BJ (cell line): ENCODE measurements at places on chromosomes 6 and 20. TPM values are rescaled to one million over a fixed set of nuclear protein-coding genes. Genes with fewer than 3 reads are reported as not detected.

Gene SMPD2
- 7.7 and 9.8 TPM in 2 replicates for polyA plus RNA-seq

DNA sequence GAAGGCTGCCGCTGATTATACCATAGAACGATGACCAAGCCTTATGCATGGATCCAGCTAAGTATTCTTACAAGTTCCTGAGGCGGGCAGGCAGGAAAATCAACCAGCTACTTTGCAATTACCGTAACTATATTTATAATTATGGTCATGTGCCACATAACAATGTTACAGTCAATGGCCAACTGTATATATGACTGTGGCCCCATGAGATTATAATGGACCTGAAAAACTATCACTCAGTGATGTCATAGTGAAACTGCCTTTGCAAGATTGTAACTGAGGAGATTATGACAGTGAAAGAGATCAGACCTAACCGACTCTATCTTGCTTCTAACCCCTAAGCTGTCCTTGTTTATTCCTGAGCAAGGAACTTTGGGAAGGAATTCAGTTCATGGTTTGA, 33.1 kb upstream of the FAM135A start:
- DNase-seq = no peak

GRCh38 chr20:58103517-58103904, 124.9 kb downstream of the ANKRD60 start:
- no peak for DNase-seq

Gene ZC2HC1B
- not detected in 2 replicates for polyA plus RNA-seq

Gene SLC22A3
- polyA plus RNA-seq = not detected in 2 replicates

Gene RPL7L1
- polyA plus RNA-seq = 30.2 and 44.4 TPM in 2 replicates

GRCh38 chr6:99080191-99080590, 132.4 kb upstream of the FBXL4 start:
- DNase-seq = no peak

- DNase-seq = no peak
Observed at GRCh38 chr20:38833857-38834164, 28.3 kb downstream of the PPP1R16B start.

Gene TJAP1
- 17.5 and 29.0 TPM in 2 replicates for polyA plus RNA-seq

DNA sequence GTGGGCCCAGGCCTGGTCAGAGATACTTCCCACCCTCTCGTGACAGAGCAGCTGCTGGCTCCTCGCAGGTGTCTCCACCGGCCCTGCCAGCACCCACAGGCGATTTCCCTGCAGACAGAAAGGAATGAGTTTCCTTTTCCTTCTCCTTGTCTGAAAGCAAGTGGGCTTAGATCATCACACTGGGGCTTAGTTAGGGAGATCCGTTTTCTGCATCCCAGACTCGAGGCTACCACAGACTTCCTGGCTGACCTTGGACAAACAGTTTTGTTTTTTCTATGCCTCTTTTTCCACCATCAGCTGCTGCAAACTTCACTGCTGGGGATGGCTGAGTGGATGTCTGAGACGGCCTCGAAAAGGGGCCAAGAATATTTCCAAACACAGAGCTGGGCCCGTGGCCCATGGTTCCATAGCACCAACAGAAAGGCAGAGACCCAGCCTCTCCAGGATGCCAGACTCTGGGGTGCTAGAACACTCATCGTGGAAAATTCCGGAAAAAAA, 86.5 kb downstream of the BANF2 start:
- no peak for DNase-seq

Gene PLEKHG1
- 0.39 and 0.56 TPM in 2 replicates for polyA plus RNA-seq

DNA sequence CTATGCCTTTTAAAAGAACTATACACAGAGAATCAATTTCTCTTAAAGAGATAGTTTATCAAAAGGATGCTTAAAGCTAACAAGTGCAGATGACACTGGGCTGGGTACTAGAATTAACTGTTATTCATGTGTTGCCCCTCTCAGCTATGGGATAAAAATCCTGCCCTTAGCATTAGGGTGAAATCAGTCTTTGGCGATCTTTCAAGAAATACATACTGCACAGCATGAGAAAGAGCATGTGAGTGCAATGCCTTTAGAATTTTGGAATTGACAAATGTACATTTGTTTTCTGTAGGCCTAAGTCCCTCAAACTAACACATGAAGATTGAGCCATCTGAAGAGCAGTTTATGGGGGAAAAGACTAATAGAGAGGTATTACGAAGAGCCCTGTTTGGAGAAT, 115.4 kb downstream of the ZFP64 start:
- DNase-seq = no peak

Gene PRRT1
- 0.77 and 0.78 TPM in 2 replicates for polyA plus RNA-seq

Gene VSTM2L
- 0.56 and 1.2 TPM in 2 replicates for polyA plus RNA-seq

Gene SNAP25
- 0.56 and 1.3 TPM in 2 replicates for polyA plus RNA-seq

Gene SLCO4A1
- polyA plus RNA-seq = 0.15 and 0.25 TPM in 2 replicates

GRCh38 chr6:37239950-37240713, 17.4 kb upstream of the TBC1D22B start:
- peak; percentile 97 for DNase-seq

- DNase-seq = no peak
Observed at GRCh38 chr6:12261502-12261901, 28.7 kb upstream of the EDN1 start.

DNA sequence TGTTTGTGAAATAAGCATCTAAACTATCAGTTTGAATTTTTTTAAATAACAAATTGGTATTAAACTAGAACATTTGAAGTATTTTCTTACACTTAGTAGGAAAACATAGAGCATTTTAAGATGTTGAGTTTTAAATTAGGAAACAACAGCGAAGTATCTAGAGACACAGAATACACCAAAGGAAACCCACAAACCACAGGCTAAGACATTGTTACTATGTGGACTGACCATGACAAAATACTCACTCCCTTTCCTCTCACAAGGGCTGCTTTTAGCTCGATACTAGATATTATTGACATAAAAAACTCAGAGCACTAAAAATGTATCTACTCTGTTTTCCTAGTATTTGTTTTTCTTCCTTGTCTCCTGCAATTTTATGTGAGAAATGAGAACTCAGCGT, 266.0 kb upstream of the CITED2 start:
- DNase-seq = no peak

Gene SPDEF
- not detected in 2 replicates for polyA plus RNA-seq

- DNase-seq = peak; percentile 85
Observed at GRCh38 chr6:13234130-13234529, 94.2 kb downstream of the TBC1D7 start.

GRCh38 chr6:131693384-131693783, 7.8 kb downstream of the OR2A4 start:
- DNase-seq = no peak

DNA sequence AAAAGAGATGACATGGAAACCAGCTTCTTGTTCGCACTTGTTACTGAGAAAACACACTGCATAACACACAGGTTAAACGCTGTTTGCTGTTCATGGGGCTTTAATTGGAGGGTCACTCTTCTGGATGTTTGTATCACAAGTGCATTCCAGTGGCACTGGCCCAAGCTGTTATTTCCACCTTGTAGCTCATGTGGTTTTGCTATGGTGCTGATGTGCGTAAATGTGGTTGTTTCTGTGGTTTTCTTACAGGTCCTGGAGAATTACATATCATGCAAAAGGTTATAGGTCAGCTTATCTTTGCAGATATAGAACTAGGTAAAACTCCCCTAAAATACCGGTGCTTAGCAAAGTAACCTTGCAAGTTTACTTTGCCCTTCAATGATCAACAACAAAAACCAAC, 89.3 kb upstream of the AHI1 start:
- DNase-seq = no peak

DNA sequence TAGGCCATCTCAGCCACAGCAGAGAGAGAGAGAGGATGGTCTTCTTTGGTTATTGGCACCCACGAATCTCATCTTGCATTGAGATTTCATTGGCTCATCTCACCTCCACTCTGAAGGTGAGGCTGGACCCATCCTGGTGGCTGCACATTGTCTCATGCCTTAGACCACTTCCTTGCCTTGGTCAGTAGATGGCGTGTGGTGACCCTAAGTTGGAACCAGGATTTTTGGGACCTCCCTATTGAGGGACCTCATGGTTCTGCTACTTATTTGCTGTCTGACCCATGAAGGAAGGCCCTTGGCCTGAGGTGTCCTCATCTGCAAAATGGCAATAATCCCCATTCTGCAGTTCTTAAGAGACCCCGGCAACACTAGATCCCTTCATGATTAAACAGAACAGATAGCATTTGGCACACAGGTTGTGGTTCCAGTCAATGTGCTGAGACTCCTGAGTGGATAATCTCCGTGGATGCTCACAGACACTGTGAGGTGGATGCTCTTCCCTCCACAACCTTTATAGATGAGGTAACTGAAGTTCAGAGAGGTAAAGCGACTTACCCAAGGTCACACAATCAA, 21.5 kb upstream of the AAR2 start:
- DNase-seq = no peak

GRCh38 chr6:167400482-167401138, 75.7 kb downstream of the TTLL2 start:
- DNase-seq = no peak

DNA sequence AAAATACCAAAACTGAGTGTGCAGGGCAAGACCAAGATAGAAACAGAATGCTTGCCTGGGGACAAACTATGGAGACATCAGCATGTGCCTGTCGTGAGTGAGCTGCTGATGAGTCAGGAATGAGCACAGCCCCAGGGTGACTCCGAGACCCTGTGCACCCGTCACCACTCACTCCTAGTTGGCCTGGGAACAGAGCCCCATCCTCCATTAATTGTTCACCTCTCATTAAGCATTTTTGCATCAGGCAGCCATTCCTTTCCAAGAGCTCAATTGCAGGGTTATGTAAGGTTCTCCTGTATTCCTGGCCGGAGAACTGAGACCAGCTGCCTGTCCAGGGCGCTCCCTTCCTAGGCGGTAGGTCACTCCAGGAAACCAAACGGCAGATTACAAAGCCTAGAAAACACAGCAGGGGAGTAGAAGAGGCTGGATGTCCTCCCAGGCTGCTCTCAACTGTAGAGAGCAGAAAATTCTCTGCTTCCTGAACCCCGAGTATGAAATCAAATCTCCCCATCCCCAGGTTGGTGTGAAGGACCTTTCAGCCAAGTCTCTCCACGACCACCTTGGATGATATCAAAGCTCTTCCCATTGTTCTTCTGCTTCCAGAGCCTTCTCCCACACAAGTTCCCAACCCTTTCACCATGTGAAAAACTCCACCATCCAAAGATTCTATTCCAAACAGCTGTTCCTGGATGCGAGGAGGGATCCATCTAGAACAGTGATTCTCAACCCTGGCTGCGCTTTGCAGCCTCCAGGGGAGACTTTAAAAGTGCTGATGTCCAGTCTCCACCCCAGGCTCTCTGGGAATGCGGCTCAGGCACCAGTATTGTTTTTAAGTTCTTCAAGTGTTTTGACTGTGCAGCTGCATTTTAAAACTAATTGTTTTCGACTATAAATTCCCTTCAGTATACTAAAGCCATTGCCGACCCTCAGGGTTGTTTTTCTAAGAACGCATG, 532.6 kb upstream of the JARID2 start:
- DNase-seq = peak; percentile 97

DNA sequence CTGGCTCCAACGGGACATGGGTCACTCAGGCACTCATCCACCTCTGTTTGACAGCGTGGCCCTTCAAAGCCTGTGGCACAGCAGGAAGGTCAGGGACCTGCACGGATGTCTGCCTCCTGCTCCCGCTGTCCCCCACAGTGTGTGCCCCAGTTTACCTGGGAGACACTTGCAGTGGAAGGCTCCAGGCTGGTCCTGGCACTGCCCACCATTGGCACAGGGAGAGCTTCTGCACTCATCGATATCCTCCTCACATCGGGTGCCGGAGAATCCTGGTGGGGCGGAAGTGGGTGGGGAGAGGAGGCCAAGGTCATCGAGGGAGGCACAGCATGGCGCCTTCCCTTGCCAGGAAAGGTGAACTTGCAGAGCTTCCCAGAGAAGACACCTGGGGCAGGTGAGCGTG, 6.9 kb downstream of the NOTCH4 start:
- DNase-seq = no peak

DNA sequence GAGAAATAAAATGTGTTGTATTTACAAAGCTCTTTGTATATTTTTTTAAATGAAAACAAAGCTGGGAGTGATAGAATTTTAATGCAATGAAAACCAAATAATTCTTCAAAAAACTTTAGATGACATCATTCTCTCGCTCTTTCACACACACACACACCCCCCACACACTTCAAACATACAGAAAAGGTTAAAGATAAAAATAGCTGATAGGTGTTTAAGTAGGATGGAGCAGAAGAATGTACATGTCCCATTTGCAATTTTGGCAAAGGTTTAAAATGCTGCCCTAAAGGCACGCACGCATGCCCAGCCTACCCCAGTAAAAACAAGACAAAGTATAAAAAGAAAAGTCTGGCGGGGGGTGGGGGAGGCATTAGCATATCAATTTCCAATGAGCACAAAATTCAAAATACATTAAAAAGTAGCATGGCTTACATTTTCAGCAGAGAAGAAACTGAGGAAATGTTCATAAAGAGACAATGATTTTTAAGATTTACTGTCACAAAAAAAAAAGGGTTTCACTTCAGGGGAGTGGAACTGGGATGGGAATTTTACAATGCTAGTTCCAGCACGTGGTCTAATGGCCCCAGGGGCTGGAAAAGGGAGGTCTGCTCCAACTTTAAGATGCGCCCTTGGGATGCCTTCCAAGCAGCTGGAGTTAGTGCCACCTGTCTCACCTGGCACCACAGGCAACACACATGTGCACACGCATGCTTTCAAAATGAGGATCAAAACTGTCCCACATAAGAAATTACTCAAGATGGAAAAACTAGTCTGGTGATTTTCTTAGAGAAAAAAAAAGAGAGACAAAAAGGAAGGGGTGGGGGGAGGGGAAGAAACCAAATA, 55.1 kb upstream of the NFATC2 start:
- no peak for DNase-seq

Gene SAMD5
- 3.3 and 6.0 TPM in 2 replicates for polyA plus RNA-seq

DNA sequence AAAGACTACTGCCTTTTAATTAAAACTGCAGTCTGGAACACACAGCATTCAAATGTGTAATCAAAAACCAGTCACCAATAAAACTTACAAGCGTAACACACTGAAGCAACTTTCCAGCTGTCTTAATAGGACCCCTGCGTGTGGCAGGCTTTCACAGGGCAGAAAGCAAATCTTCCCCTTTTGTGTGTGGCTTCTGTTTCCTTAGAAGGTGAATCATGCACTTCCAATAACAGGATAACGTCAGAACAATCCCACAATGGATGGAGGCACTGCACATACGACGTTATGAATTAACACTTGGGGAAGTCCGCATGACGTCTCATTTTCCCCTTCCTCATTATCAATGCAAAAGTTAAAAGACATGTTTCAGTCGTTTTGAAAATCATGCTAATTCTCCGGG, 44.8 kb downstream of the INSM1 start:
- DNase-seq = no peak

Gene DIDO1
- polyA plus RNA-seq = 18.0 and 19.8 TPM in 2 replicates

Gene DOK5
- polyA plus RNA-seq = 0.26 and 0.33 TPM in 2 replicates

- no peak for DNase-seq
Observed at GRCh38 chr20:44056010-44056698, 130.8 kb downstream of the JPH2 start.

DNA sequence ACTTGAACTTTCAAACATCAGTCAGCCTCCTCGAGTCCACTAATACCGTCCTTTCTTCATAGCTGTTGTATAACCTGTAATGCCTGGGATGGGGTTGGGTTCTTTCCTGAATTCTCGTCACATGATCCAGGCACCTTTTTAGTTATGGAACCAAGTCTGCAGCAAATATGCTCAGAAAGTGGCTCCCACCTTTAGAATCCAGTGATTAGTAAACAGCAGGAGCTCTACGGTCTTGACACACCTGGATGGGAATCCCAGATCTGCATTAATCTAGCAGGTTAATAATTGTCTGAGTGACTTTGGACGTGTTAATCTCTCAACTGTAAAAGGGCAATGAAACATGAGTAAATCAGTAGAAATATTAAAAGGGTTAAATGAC, 729 bp upstream of the ZHX3 start:
- DNase-seq = no peak

Gene PLG
- polyA plus RNA-seq = not detected in 2 replicates
